Activated CD8-positive, alpha-beta memory T cell treated with anti-CD3 and anti-CD28 coated beads for 4 hours (primary cell): ENCODE measurements at places on chromosomes 3 and 15.

DNA sequence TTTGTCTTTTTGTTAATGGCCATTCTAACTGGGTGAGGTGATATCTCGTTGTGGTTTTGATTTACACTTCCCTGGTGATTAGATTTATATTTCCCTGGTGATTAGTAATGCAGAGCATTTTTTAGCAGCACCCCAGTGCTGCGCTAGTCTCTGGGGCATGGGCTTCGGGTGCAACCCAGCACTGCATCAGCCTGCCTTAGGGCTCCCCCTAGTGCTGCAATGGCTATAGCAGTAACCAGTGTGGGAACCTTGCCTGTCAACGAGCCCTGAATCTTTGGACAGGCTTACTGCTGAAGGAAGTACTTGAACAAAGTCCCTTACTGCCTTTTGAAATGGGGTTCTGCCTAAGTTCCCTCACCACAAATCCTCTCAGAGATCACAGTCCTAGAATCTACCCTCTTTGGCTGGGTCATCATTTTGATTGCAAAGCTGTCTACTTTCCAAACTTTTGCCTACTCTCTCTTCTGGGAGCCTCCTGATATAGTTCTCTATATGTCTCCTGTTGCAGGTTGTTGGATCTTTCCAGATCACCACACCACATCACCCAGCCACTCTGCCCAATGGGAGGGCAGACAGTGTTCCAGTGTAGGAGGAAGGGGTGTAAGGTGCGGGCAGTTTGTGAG is 79.2 kb upstream of the CCNL1 start:
- DNase-seq = peak; percentile 48

DNA sequence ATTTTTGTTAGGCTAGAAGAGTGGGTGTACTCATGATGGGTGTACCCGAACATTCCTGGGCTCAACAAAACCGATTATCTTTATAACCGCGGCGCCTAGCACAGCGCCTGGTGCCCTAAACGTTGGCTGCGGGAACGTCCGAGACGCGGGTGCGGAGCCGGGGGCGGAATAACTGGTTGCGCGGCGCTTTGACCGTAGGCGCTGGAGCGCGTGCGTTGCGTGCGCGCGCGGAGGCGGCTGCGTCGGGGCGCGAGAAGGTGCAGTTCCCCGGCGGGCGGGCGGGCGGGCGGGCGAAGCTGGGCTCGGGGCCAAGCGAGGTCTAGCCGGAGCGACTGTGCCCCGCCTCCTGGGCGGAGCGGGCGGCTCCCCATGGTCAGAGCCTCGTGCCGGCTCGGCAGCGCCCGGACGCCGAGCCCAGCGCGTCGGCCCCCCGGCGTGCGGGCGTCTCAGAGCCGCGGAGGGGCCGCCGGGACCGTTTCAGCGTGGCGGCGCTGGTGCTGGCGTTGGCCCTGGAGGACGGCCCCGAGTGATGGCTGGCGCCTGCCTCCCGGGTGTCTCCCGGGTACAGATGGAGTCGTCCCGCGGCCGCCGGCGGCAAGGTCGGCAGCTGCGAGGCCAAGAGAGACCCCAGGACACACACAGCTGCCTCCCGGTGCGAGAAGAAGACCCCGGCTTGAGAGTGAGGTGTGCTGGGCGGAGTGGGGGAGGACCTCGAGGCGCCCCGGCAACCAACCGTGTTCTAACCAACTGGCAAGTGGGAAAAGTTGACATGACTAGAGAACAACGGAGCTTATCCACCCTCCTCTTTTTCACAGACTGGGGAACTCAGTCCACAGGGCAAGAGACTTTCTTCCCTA is at the start of gene PLAAT1:
Gene PLAAT1 (plus strand): TSS at position 373 of the 857 bp plus-strand sequence. CDS start 14,429 bp downstream, outside the sequence.
- no peak for DNase-seq

GRCh38 chr3:121793078-121793477 is 41.8 kb downstream of the IQCB1 start:
- no peak for DNase-seq

DNA sequence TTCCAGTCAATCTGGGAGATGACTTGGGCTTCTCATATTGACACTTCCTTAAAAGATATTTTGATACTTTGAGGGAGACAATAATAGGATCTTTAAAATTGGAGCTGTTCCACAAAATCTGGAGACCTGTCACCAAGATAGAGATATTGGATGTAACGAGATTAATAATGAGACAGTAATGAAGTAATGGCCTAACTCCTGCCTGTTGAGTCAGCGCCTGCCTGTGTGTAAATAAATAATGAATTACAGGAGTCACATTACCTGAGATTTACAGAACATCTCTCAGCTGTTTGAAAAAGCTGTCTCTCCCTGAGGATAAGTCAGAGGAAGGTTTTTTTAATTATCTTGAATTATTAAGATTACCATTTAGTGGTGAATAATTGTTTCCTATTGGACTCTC is 43.8 kb upstream of the MITF start:
- no peak for DNase-seq

GRCh38 chr3:195081242-195081963 is 189.6 kb downstream of the XXYLT1 start:
- DNase-seq = no peak

DNA sequence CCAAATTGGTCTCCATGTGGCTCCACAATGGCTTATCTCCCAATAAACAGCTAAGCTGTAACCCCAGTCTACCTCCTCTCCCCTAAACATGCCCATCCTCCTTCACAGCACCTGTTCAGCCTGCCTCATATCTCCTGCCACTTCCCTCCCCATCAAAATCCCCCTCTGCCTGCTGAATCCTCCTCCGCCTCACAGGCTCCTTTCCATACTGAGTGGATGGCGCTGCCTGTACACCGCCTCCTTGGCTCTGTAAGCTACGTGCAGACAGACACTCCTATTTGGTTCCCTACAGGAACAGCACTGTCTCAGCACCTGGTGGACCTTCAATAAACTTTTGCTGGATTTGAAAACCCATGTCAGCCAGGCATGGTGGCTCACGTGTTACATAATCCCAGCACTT is 53.7 kb downstream of the ADCY5 start:
- no peak for DNase-seq

GRCh38 chr3:30456264-30456663 is 150.1 kb upstream of the TGFBR2 start:
- no peak for DNase-seq

DNA sequence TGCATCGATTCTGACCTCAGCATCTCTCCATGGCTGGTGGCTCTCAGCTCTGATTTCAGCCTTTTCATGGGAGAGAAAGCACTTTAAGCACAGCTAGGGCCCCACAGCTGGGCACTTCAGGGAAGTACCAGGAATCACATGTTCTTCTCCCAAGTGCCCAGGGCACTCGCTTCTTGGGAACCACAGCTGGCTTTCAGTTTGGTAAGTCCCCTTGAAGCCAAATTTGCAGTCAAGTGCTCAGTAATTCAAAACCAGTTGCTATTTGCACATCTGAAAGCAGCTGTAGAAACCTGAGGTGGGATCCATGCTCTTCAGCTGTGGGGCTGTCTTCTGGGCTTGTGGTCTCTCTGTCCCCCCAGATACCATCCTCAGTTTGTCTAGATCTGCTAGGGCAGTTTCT is 12.8 kb downstream of the GABRA5 start:
- no peak for DNase-seq

DNA sequence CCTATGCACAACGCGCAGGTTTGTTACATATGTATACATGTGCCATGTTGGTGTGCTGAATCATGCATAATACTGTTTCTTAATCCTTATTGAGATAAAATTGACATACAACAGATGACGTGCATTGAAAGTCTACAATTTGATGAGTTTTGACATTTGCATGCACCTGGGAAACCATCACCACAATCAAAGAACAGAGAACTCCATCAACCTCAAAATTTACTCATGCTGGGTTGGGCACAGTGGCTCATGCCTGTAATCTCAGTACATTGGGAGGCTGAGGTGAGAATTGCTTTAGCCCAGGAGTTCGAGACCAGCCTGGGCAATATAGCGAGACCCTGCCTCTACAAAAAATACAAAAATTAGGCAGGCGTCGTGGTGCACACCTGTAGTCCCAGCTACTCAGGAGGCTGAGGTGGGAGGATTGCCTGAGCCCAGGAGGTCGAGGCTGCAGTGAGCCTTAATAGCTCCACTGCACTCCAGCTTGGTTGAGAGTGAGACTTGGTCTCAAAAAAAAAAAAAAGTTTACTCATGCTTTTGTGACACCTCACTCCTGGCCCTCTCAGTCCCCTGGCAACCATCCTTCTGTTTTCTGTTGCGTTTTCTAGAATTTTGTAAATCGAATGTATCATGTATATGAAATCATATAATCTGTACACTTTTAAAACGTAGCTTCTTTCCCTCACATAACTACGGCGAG is 56.6 kb downstream of the BHLHE40 start:
- no peak for DNase-seq

- no peak for DNase-seq
These were observed 518.9 kb downstream of the TUSC7 start for GRCh38 chr3:117228466-117228865.

DNA sequence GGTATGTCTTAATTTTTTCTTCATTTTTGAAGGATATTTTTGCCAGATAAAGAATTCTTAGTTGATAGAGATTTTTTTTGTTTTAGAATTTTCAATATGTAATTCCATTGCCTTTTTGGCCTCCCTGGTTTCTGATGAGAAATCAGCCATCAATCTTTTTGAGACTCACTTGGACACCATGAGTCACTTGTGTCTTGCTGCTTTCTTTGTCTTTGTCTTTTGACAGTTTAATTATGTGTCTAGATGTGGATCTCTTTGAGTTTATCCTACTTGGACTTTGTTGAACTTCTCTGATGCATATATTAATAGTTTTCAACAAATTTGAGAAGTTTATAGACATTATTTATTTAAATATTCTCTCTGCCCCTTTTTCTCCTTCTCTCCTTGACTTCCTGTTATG is 34.7 kb upstream of the AQP9 start:
- no peak for DNase-seq

DNA sequence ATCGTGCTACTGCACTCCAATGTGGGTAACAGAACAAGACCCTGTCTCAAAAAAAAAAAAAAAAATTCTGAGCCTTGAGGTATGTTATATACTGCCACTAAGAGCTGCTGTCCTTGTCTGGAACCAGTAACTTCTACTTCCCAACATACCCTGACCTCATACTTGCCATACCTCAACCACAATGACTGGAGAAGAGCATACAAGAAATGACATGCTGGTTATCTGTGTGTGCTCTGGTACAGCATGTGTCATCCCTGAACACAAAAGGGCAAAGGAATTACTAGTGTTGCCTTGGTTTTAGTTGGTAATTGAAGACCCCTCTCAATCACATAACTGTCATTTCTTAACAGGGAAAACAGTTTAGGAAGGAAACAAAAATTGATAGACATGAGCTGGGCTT is 54.5 kb downstream of the MRPS25 start:
- DNase-seq = no peak

DNA sequence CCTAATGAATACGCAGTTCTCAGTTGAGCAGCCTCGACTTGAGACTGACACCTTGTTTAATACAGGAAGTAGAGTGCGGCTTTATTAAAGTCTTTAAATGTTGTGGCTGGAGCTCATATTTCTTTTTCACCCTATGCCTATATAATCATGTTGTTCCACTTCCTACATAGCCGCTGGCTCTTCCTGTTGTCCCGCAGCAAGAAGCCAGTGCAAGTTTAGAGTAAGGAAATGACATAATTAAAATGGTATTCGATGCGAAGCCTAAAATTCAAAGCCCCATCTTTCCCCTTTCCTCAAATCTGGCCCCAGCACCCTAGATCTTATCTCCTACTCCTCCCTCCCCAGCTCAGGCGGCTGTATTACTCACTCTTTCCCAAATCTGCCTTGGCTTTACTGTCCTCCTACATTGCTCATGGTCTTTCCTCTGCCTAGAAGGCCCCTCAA is 7.5 kb upstream of the PHLDB2 start:
- no peak for DNase-seq

DNA sequence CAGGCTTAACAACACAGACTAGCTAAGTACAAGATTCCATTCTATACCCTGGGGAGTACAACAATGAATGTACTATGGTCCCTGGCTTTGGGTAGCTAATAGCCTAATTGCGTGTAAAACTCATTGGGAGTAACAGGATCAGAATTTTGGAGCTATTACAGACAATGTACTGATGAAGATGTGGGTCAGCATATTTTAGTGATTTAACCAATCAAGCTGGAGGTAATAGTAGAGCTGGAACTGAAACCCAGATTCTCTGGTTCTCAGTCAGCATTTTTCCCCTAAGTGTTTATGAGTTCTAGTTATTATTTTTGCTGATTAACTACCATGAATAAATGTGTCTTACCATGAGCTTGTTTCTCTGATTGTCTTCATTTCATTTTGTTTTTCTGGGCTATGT is 578.7 kb downstream of the NLGN1 start:
- no peak for DNase-seq

- no peak for DNase-seq
These were observed 13.0 kb downstream of the MITF start for GRCh38 chr3:69752241-69752640.

DNA sequence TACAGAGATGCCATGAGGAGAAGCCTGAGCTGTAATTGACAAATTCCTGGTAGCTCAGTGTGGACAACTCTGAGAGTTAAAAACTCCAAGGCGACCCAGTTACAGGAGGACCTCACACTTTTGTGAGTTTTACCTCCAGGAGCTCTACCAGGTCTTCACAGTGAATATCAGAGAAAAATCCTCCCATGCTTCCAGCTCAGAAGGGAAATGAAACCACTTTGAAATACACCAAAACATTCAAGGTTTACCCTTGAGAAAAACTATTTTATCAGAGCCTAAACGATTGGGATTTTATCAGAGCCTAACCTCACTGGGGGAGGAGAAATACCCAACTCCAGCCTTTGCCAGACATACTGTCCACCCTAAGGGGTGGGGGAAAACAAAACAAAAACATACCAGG is 52.4 kb downstream of the MCCC1 start:
- no peak for DNase-seq

DNA sequence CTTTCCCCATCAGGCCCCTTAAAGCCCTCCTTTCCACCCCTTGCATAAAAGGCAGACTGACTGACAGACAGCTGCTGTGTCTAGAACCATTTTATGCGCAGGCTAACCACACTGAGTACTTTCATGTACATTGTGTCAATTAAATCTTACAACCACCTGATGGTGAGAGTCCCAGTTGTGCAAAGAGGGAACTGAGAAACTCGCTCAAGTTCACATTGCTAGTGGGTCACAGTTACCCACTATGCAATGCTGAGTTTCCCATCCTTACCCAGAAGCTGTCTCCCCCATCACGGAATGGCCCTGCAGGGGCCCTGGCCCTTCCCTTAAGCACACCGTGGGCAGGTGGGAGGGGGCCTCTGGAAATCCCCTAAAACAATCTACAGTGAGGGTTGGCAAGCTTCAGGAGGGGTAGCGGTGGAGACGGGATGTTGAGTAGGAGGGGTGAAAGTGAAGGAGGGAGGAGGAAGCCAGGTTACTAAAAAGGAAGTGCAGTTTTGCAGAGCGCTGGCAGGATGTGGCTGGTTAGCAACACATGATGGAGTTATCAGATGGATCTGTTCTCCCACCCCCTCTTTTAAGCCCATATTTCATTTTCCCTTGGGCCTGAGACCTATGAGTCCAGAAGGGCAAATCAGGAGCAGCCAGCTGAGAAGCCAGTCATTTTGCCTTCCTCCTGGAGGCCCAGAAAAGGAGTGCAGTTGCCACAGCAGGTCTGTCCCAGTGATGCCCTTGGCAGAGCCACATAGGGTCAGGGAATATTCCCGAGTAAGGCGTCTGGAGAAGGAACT is 30.0 kb downstream of the STARD5 start:
- peak; percentile 54 for DNase-seq

GRCh38 chr3:33060609-33061337 is 36.2 kb downstream of the GLB1 start:
- no peak for DNase-seq
